ENCODE measurements at places on chromosomes 7 and 10. TPM values are rescaled to one million over a fixed set of nuclear protein-coding genes. Genes with fewer than 3 reads are reported as not detected.

GRID2IP gene
- 1.9 TPM for total RNA-seq

HOXA7 gene
- not detected for total RNA-seq

NPSR1 gene
- not detected for total RNA-seq

DNA sequence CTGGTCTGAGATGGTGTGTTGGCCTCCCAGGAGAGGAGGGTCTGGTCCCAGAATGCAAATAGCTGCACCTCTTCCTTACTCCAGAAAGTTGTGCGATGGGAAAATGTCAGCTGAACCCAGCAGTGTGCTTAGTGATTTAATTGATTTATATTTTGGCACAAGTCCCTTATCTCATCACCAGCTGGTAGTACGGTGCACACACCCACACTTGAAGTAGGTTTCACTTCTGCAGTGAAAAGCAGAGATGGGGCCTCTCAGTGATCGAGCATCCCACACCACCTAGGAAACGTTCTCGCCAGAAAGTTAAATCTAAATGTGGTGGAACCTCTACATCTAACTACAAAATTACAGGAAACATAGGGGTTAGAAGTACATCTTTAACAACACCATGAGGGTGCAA, 80.4 kb downstream of the UBE3C start:
- no peak for DNase-seq

DNA sequence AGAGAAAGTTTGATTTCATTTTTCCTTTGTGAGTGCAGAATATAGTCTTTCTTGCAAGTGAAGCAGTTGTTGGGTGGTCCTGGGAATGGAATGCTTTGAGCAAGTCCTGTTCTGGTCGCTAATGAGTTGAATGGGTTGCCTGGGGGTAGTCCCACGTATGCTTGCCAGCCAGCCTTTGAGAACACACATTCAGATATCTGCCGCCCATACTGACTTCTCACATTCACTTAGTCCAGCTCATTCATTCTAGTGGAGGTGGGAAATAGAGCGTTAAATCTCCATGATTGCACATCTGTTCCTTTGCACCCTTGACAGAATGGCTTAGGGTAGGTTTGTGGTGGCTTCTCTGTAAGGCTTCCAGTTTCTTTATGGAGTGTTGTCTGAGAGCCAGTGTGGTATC, 256.6 kb downstream of the SORCS3 start:
- no peak for DNase-seq

DNA sequence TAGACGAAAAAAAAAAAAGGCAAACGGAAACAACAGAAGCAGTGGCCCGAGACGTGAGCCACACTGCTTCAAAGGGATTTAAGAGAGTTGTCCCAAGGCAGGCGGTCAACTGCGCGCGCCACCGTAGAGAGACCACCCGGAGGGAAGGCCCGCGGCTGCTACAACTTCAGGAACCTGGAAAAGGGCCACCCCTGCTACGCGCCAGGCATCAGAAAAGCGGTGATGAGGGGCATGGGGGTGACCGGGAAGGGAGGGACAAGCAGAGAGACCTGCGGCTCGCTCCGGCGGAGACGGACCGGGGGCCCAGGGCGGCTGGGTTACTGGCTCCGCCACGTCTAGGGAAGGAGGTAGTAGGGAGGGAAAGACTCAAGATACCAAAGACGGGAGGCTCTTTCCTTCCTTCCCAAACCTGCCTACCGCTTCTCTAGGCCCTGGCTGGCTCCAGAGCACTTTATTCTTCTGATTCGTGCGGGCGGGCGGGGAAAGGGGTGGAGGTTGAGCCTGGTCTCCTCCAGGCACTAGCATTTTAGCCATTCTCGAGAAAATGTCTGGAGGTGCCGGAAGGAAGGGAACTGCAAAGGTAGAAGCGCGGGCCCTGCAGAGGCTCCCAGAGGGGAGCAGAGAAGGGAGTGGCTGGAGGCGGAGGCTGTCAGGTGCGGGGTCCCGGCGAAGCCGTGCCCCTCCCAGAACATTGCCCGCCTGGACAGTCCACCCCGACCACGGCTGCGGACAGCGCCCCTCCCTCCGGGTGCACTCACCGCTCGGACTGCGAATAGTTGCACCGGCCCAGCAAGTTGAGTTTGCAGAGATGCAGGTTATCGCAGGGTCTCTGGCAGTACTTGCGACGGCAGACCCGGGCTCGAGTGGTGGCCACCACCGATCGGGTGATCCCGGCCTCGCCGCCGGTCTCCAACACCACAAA, 993 bp downstream of the ZC3HAV1 start:
- peak; percentile 77 for DNase-seq

DNA sequence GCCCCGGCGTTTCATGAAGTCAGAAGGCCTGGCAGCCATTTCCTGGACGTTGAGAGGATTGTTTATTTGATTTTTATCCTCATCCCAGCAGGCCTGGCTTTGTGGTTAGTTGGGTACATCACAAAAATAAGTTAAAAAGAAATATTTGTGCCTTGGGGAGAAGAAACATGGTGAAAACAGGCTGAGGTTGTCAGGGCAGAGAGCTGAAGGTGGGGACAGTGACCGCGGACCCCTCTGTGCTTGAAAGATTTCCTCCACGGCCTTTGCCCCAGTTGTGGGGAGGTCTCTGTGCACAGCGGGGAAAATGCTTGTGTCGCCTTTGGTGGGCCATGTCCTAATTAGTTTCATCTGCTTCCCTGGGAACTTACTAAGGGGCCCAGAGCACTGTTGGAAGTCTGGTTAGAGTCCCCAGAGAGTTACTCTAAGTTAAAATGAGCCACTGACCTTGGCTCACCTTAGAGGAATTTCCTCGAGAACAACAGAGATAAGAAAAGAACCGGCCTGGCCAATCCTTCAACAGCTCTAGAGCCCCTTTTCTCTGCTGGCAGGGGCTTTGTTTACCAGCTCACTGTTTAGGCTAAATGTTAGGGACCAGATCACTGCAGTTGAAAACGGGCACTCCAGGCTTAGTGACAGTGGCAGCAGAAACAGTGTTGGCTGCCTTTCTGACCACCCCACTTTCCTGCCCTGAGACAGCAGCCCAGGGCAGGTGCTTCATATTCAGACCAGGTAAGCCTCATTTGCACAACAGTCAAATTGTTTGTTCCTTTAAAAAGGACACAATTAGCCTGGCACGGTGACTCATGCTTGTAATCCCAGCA, 37.9 kb downstream of the CRCP start:
- peak; percentile 79 for DNase-seq

- DNase-seq = no peak
These were observed 123.9 kb downstream of the BAMBI start for GRCh38 chr10:28801247-28801646.

DNA sequence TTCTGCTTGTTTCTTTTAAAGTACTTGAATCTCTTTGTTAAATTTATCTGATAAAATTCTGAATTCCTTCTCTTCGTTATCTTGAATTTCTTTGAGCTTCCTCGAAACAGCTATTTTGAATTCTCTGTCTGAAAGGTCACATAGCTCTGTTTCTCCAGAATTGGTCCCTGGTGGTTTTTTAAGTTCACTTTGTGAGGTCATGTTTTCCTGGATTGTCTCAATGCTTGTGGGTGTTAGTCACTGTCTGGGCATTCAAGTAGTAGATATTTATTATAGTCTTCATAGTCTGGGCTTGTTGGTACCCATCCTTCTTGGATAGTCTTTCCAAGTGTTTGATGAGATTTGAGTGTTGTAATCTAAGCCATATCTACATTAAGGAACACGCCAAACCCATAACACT, 1060.6 kb downstream of the LRMDA start:
- DNase-seq = no peak

DNA sequence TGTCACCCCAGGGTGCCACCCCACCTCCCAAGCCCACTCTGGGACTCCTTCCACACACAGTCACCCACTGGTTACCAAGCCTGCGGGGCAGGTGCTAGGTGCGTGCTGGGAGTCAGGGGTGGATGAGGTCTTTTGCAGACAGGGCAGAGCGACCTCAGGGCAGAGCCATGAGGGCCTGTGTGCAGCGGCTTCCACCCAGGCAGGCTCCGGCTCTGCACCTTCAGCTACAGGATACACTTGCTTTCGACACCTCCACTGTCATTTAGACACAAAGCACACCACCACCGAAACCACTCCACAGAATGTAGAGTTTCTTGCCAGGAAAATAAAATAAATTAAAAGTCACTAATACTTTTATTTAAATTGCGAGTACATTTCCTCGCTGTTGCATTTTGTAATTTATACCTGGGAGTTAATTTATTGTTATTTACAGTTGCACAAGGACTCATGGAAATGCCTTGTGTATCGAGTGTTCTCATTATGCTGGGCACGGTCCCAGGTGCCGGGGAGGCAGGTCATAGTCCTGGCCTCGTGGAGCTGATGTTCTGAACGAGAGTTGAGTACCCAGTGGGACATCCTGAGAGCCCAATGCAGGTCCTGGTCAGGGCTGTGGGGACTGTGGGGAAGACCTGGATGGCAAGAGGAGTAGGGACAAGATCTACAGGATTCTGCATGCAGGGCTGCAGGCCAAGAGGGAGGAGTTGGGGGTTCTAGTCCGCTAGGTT, 127.8 kb downstream of the CUX1 start:
- no peak for DNase-seq

GRCh38 chr7:47414342-47415317, 167.3 kb downstream of the TNS3 start:
- peak; percentile 26 for DNase-seq

DNA sequence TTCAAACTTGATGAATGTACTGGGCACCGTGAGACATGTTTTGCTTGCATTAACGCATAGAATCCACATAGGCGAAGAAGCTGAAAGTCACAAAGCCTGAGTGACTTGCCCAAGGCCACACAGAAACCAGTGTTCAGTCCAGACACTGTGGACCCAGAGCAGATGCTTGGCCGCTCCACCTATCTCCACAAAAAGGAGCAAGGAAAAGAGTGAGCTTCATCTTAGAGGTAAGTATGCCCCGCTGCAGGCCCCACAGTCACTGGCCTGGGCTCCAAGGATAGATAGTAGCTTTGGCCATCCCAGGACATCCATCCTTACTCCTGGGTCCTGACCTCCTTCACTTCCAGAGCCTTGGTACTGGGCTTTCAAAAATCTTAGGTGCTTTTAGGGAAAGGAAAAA, 60.1 kb upstream of the SAMD8 start:
- DNase-seq = peak; percentile 48

DNA sequence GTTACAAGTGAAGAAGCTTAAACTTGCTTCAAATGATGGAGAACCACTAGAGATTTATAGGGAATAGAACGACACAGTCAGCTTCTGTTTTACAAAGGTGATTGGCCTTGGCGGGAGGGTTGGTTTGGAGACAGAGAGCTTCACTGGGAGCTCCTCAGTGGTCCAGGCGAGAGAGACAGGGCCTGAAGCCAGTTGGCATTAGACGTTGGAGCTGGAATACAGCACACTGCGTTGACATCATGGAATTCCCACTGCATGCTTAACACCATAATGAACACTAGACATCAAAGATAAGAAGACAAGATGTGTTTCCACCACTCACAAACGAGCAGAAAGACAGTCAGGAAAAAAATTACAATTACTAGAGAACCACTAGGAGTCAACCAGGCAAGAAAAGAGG, 67.8 kb downstream of the TBXAS1 start:
- no peak for DNase-seq

- no peak for DNase-seq
These were observed 141.8 kb upstream of the GPR22 start for GRCh38 chr7:107327986-107328569.

- no peak for DNase-seq
These were observed 14.2 kb downstream of the ADRB1 start for GRCh38 chr10:114057855-114058254.

DNA sequence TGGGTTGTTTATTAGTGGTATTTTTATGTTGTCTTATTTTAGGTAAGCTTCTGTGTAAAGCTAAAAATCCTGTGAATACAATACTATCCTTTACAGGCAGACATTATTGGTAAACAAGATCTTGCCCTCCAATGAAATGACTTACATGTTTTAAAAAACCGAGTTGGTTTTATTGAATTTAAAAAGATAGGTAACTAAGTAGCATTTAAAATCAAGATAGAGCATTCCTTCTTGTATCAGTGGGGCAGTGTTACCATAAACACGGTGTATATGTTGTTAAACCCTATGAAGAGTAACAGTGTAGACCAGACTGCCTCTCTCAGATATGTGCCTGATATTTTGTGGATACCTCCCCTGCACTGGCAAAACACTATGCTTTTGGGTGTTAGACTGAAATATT, 81.0 kb downstream of the SNX10 start:
- no peak for DNase-seq
